ENCODE measurements at places on chromosomes 4 and X.

DNA sequence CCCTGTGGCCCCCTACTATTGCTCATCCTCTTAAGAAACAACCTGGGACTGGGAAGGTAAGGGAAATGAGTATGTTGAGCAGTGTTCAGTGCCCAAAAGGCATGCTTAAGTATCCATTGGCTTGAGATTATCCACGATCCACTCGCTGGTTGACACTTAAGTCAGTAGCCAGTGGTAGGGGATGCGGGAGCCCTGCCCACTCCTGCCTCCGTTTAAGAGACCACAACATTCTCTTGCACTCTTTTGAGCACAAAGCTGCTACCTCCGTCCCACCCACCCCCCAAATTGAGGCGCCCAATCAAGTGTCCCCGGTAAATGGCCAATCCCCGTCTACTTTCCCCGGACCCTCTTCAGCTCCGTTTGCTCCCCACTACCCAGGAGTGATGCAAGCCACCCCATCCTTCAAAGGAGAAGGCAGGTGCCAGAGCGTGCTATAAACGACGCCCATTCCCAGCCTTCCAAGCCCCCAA lies 25.0 kb downstream of the UTP14A start:
- DNase-seq = no peak

DNA sequence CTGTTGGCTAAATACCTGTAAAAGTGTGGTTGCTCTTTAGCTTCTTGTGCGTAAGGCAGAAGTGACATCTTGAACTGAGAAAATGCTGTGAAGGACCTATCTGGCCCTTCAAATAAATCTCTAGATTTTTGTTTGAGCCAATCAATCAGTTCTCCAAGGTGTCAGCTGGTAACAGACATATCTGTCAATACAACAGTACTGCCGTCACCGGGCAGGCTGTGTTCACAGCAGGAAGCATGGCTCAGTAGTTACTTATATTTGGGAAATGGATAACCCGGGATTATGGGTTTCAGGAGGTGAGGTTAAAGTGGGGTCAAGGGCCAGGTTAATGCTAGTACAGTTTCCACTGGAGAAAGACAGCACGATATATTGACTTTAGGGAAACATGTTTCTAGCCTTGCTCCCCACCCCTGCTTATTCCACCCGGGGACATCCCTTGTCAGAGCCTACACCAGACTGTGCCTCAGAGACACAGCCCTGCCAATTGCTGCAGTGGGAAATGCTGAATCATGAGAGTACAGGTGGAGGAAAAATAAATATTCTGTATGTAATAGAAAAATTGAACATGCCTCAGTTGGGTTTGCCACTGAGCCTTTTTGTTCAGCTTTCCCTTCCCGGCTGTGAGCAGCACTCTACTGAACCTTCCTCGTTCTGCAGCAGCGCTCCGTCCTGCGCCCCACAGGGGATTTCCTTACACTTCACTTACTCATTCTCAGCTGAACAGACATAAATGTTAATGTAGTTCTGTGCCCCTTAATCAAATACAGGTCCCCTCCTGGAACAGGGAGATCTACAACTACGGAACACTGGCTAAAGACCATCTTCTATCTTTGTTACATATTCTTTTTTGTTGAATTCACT lies 121.1 kb downstream of the MGST2 start:
- no peak for DNase-seq

GRCh38 chr4:74969507-74970474 lies 36.9 kb downstream of the PARM1 start:
- DNase-seq = no peak

DNA sequence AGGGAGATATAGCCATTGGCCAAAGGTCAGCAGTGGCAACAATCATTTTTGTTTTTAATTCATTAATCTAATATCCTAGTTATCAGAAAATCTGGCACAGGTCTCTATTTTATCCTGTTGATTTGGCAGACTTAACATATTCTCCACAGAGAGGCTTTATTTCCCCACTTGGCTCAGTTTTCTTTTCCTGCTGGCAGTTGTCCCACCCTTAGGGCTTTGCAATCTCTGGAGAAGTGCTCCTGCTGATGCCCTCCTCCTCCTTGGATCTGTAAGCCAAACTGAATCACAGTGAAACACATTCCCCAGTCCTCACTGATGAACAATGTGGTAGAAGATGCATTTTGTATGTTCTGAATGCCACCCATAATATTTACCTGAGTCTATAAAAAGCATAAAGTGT lies 889.7 kb downstream of the PDHA2 start:
- DNase-seq = peak; percentile 12

DNA sequence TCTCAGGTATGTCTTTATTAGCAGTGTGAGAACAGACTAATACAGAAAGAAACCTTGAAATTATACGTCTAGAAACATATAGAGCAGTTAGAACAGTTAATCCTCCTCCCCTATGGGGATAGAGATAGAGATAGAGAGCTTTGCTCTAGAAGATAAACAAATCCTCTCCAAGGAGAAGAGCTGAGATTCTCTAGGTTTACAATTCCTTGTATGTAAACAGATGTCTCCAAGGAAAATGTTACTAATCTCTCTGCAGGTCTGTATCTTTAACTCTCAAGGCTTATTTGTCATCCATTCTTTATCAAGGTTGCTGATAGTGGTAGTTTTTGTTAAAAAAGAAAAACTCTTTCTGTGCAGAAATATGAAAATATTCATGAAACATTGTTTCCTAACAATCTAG lies 282.1 kb upstream of the GIMD1 start:
- DNase-seq = no peak

- no peak for DNase-seq
These were observed 406.3 kb upstream of the GRIA3 start for GRCh38 chrX:122777766-122778165.

GRCh38 chr4:19478791-19479190 lies 772.9 kb upstream of the SLIT2 start:
- no peak for DNase-seq

GRCh38 chrX:40415675-40416074 lies 165.1 kb upstream of the ATP6AP2 start:
- no peak for DNase-seq

DNA sequence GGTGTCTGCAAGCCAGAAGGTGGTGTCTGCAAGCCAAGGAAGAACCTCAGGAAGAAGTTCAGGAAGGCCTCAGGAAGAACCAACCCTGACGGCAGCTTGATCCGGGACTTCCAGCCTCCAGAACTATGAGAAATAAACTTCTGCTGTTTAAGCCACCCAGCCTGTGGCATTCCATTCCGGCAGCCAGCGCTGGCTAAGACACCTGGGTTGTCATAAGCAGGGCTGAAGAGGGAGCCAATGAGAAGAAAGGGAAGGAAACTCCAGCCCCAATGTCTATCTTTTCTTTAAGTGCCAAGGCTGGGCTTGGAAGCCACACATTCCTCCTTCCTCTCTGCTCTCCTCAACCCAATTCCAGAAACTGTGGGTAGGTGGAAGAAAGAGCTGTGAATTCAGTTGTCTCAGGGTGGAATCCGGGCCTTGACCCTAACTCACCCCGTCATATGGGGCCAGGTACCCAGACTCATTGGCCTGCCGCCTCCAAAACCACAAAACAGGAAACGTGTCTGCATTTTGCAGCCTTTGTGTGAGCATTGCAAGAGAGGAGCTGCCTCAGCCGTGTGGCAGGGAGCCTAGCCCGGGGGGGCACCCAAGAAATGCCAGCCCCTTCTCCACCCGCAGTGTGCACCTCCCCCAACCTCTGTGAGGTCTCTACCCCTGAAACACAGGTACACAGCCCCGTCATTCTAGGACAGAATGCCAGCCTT lies 26.8 kb downstream of the CRMP1 start:
- no peak for DNase-seq

DNA sequence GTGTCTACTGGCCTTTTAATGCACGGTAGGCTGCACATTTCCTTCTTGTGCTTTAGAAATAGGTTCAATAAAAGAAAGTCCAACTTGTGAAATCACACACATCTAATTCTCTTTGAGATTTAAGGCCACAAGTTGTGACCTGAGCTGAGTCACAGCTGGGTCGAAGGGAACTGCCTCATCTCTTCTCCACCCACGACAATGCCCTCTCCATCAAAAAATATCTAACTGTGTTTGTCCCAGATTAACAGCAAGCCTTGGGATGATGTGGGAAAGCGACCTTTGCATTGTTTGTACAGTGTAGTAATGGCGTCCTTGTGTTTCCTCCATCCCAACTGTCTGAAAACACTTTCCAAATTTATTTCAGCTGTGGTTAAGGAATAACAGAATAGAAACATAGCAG lies 168.9 kb downstream of the AMELX start:
- DNase-seq = no peak

DNA sequence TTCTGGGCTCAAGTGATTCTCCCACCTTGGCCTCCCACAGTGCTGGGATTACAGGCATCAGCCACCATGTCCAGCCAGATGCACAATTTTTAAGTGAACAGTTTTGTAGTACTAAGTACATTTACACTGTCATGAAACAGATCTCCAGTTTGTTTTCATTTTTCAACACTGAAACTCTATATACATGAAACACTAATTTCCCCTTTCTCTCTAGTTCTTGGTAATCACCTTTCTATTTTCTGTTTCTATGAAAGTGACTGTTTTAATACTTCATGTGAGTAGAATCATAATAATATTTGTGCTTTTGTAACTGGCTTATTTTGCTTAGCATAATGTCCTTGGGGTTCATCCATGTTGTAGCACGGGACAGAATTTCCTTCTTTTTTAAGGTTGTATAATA lies 237.4 kb downstream of the CAMK2D start:
- no peak for DNase-seq

- no peak for DNase-seq
These were observed 464.1 kb downstream of the IDS start for GRCh38 chrX:149040873-149041535.

GRCh38 chrX:44675362-44676024 lies 132.8 kb upstream of the FUNDC1 start:
- DNase-seq = no peak

- no peak for DNase-seq
These were observed 35.1 kb upstream of the TACR3 start for GRCh38 chr4:103754844-103755243.

DNA sequence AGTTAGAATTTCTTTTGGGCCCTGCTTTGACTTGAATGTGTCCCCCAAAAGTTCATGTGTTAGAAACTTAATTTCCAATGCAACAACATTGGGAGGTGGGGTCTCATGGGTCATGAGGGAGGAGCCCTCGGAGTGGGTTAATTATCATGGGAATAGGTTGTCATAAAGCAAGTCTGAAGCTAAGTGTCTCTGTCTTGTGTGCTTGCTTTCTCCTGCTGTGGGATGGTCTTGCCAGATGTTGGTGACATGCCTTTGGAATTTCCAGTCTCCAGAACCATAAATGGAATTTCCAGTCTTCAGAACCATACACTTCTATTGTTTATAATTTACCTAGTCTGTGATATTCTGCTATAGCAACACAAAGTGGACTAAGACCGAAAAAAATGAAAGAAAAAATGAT lies 71.6 kb downstream of the RASL11B start:
- DNase-seq = no peak

DNA sequence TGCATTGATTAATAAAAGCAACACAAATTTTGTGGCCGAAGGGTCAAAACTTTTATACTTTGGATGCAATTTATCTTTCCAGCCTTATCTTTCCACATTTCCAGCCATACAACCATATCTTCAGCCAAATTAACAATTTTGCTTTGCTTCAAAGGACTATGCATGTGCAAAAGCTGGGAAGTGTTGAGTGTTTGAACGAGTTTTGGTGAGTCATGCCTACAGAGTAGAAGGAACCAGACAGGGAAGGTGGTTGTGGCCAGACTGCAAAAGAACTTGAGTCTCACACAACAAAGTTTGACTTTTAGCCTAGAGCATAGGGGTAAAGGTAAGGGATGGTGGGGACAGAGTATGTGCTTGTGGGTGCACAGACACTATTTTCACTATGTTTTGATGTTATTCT lies 53.0 kb upstream of the GABRA2 start:
- DNase-seq = no peak

GRCh38 chrX:22748093-22748999 lies 251.4 kb upstream of the DDX53 start:
- DNase-seq = peak; percentile 48

- DNase-seq = no peak
These were observed 48.1 kb downstream of the SMC1A start for GRCh38 chrX:53374222-53374820.

DNA sequence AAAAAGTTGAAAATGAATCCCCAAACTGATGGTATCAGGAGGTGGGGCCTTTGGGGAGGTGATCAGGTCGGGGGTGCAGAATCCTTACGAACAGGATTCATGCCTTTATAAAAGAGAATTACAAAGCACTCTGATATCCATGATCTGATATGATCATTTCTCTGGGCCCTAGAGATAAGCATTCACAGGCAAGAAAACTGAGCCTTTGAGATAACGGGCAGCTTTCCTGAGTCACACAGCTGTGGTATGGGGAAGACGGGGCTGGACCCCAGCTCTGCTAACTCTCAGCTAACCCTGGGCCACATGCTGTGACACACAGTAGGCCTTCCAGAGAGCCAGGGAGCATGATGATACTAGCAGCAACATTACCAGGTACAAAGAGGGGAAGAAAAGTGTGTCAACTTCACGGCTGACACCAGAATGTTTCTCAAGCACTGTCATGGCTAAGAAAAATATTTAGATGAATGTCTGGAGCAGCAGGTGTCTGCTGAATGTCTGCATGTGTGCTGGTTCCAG lies 85.1 kb downstream of the SLC2A9 start:
- no peak for DNase-seq

GRCh38 chr4:153385784-153386183 lies 41.3 kb downstream of the MND1 start:
- no peak for DNase-seq

DNA sequence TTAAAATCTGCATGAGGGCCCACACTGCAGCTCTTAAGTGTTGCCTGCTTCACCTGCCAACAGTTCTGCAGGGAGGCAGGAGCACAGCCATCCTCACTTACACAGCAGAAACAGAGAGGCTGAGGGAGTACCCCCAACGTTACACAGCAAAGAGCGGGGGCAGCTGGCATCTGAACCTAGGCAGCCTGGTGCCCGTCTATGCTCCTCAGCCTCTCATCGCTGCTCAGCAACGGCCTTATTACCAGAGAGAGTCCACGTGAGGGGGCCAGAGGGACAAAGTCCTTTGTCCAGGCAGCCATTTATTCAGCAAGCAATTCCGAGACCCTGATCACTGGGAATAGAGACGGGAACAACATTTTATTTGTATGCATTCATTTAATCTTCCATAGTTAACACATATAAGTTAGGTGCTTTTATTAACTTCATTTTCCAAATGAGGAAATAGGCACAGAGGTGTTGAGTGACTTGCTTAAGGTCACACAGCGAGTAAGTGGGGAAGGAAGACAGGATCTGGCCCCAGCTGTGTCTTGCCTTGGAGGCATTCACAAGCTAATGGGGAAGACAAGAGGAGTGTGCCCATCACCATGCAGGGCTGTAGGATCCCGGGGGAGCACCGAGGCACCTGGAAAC lies 52.2 kb upstream of the SORCS2 start:
- no peak for DNase-seq

DNA sequence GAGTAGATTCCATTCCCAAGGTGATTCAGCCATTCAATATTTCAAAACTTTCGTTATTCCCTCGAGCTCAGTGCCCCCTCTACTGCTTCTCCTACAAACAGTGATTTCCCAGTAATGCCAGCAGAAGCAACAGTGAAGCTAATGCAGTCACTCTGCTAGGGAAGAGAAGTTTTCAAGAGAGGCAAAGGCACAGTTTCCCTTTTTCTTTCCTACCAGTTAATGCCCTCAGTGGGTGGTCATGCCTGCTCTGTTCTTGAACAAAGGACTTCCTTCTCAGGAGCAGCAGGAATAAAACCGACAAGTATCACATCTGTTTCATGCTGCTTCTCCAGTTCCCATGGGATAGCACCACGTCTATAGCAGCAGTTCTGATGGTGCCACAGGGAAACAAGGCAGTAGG lies 317.2 kb downstream of the TENM3 start:
- no peak for DNase-seq
